ENCODE measurements at places on chromosomes 1 and 21. TPM values are rescaled to one million over a fixed set of nuclear protein-coding genes. Genes with fewer than 3 reads are reported as not detected.

DNA sequence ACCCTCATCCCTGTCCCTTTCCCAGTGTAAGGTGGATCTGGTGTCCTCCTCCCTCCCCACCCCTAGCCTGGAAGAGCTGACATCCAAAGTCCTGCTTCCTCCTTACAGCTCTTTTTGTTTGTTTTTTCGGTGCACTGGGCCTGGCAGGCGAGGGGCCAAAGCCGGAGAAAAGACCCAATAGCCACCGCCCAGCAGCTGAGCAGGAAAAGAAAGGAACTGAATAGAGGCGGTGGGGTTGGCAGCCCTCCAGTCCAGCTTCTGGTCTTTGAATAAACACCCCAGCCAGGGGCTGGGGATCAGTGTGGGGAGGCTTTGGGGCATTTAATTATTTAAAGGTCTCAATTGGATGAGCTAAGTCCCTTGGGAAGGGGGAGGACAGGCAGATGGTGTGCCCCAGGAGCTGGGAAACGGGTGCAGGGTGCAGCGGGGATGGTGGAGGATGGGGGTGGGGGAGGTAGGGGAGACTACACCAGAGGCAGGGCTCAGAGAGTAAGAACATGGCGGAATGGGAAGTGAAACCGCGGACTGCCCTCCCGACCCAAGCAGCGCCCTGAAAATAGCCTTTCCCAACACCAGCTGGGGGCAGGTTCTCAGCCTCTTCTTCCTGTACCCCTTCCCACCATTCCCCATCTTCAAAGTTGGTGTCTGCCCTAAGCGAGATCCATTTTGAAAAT, 20.2 kb downstream of the BTG2 start:
- H3K27ac ChIP-seq = peak overlapping the region; percentile 98
- peaks cover 87% of the 10 kb centered on the region for H3K4me1 ChIP-seq
- H3K36me3 ChIP-seq = no peaks in the 10 kb centered on the region
- no peaks in the 10 kb centered on the region for H3K27me3 ChIP-seq
- H3K4me3 ChIP-seq = no peak overlapping the region

DNA sequence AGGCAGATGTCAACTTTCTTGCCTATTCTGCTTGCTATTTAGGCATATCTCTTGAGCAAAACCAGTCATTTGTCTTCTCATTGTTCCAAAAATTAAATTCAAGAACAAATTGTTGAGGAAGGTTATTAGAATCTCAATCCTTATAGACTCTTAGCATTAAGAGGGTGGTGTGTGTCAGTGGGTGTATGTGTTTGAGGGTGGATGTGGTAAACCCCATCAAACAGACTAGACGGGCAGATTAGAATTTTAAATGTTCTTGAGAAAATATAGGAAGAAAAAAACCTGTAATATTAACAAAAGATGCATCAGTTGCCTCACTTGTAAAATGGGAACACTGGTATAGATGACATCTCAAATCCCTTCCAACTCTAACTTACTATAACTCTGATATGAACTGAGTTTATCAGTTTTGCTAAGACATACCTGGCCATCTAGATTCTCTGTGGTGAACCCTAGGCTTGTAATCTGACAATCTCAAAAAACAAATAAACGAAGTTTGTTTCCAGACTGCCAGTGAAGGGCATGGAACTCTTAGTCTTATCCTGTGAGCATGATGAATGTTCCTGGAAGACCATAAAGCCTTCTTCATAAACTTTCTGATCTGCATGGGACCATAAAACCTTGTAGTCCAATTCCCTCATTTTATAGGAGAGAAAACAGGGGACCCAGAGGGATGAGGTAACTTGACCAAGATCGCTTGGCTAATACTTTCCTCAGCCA, 176.3 kb upstream of the SGIP1 start:
- H3K27me3 ChIP-seq = no peaks in the 10 kb centered on the region
- peaks cover 14% of the 10 kb centered on the region for H3K36me3 ChIP-seq
- no peak overlapping the region for H3K4me3 ChIP-seq

Gene FCRL2
- total RNA-seq = not detected

Gene HRNR
- not detected for total RNA-seq

DNA sequence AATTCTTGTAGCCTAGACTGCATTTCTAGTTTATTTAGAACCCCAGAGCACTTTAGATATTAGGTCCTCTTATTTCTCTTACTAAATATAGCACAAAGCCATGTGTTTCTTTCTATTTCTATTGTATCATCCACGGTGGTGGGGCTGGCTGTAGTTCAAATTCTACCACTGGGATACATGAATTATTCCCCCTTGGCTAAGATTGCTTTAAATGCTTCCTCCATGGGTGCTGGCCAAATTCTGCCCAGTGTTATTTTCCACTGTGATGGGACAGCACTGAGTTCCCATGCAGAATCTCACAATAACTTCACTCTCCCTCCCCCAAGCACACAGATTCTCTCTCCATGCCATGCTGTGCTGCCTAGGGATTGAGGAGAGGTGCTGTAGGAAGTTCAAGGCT, 41.5 kb upstream of the GBP6 start:
- no peaks in the 10 kb centered on the region for H3K36me3 ChIP-seq
- no peaks in the 10 kb centered on the region for H3K4me1 ChIP-seq
- no peak overlapping the region for H3K4me3 ChIP-seq
- H3K27ac ChIP-seq = no peak overlapping the region

GRCh38 chr1:228975238-228975907, 240.1 kb downstream of the RHOU start:
- no peak for DNase-seq
- H3K36me3 ChIP-seq = no peaks in the 10 kb centered on the region
- H3K27me3 ChIP-seq = no peaks in the 10 kb centered on the region
- no peak overlapping the region for H3K4me3 ChIP-seq
- H3K27ac ChIP-seq = no peak overlapping the region

Gene SIK1
- 36.1 TPM for total RNA-seq

Gene LACTBL1
- total RNA-seq = not detected

DNA sequence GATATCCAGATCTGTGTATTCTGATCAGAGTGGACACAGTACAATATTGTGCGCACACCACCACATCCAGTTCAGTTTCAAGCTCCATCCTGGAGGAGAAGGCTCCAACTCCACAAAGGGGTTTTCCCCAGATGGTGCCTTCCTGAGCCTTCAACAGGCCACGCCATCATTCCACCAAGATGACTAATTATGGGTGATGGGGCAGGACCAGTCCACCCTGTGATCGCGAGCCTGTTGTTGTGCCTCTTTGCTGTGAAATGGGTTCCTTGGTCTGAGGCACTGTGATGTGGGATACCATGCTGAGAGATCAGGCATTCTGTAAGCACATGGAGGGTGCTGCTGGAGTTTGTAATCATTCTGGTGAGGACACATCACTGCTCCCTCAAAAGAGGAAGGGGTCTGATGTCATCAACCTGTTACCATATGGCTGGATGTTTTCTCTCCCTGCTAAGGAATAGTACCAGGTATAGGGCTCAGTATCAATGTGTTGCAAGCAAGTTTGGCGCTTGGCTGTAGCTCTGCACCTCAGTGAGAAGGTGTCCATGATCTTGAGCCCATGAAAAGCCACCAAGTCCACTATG, 6.7 kb upstream of the SH2D2A start:
- peaks cover 52% of the 10 kb centered on the region for H3K27me3 ChIP-seq
- DNase-seq = no peak
- peaks cover 4% of the 10 kb centered on the region for H3K4me1 ChIP-seq
- H3K27ac ChIP-seq = no peak overlapping the region

DNA sequence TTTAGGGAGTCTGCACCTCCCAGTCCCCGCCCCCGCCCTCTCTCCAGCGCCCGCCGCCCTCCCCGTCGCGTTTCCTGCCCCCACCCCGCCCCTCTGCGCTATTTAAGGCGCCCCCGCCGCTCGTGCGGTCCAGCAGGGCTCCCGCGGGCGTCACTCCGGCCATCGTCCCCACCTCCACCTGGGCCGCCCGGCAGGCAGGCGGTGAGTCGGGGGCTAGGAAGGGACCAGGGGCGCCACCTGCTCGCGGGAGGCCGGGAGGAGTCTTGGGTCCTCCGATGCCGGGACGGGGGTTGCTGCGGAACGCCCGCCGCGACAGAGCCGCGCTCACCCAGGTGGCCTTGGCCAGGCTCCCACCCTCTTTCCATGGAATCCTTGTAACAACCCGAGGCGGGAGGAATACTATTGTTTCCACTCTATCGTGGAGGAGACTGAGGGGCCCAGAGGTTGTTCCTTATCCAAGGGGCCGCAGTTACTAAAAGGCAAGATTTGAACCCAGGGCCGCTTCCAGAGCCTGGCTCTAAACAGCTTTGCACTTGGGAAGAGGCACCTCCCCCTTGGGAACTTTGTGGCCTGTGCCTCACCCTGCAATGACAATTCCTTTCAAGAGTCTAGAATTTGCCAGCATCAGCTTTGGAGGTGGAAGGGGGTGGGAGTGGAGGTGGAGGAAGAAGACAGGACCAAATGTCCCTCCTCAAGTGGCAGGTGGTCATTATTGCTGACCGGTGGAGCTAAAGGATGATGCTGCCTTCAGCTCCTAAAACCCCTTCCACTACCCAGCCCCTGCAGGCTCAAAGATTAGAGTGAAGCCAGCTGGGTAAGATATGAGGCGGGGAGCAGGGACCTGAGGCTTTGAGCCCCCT, at the start of gene GJA4:
TSS of gene GJA4 (plus strand) at position 132 of the 860 bp plus-strand sequence. CDS start 1,215 bp downstream, outside the sequence.
- H3K4me3 ChIP-seq = peak within 1 kb of the TSS; percentile 43
- peaks cover 3% of the 10 kb centered on the region for H3K4me1 ChIP-seq
- no peak within 1 kb of the TSS for H3K27ac ChIP-seq
- no peaks in the 10 kb centered on the region for H3K36me3 ChIP-seq

DNA sequence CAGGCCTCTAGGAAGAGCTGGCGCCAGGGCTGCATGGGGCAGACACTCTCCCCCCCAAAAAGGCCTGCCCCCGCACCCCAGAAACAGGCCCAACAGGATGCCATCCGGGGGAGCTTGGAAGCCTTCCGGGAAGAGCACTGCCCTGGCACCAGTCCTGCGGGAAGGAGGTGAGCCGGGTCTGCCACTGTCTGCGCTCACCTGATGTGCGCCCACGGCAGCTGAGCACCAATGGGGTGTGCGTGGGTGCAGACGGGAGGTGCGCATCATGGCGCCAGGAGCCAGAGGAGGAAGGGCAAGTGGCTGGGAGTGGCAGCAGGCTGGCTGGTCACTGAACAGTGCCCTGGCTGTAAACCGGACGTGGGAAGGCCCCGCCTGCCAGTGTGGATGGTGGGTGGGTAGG, 73.6 kb downstream of the CASZ1 start:
- H3K27me3 ChIP-seq = peaks cover 61% of the 10 kb centered on the region
- H3K36me3 ChIP-seq = no peaks in the 10 kb centered on the region
- no peak overlapping the region for H3K27ac ChIP-seq
- H3K4me1 ChIP-seq = peaks cover 30% of the 10 kb centered on the region

DNA sequence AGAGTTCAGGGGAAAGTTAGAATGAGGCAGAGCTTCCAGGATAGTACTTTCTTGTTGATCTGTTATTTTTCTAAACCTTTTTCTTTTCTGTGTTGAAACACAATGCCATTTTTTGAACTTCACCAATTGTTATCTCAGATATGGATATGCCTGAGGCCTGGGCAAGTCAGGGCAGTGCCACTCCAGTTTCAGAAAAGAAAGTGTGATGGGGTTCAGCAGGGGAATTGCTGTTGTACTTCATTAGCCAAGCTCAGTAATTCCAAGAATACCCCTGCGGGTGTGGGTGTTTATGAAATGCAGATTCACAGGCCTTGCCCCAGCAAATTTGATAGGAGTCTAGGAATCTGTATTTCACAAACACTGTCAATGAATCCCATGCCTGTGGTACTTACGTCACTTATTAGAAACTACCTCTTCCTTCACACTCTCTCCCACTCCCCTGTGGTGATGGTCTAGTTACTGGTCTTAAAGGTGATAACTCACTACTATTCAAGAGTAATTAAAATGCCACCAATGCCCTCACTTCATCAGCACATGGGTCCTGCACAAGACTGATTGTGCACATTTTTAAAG, 142.3 kb downstream of the PBX1 start:
- no peak overlapping the region for H3K4me3 ChIP-seq
- H3K27me3 ChIP-seq = no peaks in the 10 kb centered on the region
- DNase-seq = no peak
- H3K27ac ChIP-seq = peak overlapping the region; percentile 96

DNA sequence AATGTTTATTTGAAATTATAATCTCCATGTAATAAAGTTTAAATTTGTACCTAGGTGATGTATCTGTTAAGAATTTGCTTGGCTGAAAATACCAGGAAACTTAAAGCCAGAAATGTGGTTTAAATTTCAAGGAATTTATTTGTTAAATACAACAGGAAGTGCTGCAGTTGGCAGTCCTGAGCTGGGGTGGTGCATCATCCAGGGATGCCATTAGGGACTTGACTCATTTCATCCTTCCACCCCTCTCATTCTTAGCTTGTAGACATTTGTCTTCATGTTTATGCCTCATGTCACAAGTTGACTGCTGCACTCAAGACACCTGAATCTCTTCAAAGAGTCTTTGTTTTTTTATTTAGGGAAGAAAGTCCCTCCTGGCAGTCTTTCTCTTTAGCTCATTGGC, 175.9 kb downstream of the LHX8 start:
- no peaks in the 10 kb centered on the region for H3K4me1 ChIP-seq
- H3K27me3 ChIP-seq = peaks cover 14% of the 10 kb centered on the region
- H3K36me3 ChIP-seq = no peaks in the 10 kb centered on the region
- H3K4me3 ChIP-seq = no peak overlapping the region
- DNase-seq = no peak

GRCh38 chr1:84719543-84720217, 29.4 kb upstream of the SSX2IP start:
- no peak for DNase-seq
- H3K4me1 ChIP-seq = peaks cover 39% of the 10 kb centered on the region
- no peaks in the 10 kb centered on the region for H3K27me3 ChIP-seq
- H3K27ac ChIP-seq = peak overlapping the region; percentile 89
- H3K4me3 ChIP-seq = peak overlapping the region; percentile 18

Gene SERTAD4
- 8.2 TPM for total RNA-seq

DNA sequence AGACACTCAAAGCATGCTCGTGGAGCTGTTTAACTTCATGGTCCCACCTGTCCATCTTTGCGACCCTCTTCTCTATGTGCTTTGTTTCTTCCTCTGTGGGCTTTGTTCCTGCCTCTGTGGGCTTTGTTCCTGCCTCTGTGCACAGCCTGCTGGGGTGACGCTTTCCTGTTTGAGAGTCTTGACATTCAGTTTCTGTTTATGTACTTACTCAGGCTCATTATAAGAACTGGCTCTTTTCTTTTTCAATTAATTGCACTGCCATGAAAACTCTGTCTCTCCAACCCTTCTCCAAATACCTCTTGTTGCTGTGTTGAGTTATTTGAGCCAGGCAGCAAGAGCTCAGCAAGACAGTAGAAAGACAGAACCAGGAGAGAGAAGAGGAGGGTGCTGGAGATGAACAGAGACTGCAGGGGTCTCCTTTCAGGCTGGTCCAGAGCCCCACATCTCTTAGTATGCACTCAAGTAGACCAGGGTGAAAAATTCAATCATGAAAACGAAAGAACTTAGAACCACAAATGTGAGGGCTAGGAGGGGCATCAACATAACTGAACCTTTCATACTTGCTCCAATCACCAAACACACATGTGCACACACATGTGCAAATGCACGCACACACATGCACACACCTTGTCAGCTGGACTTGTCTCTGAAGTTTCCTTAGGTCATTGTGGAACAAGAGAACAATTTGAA, 88.3 kb upstream of the SGIP1 start:
- H3K27me3 ChIP-seq = peaks cover 5% of the 10 kb centered on the region
- H3K4me3 ChIP-seq = no peak overlapping the region
- no peaks in the 10 kb centered on the region for H3K36me3 ChIP-seq
- peaks cover 36% of the 10 kb centered on the region for H3K4me1 ChIP-seq
